ENCODE measurements at places on chromosomes 3 and 15.

GRCh38 chr3:58135712-58136543, 74.8 kb downstream of the DNASE1L3 start:
- no peak for DNase-seq

- DNase-seq: no peak
Observed at GRCh38 chr3:113124256-113124830, 87.0 kb upstream of the BOC start.

DNA sequence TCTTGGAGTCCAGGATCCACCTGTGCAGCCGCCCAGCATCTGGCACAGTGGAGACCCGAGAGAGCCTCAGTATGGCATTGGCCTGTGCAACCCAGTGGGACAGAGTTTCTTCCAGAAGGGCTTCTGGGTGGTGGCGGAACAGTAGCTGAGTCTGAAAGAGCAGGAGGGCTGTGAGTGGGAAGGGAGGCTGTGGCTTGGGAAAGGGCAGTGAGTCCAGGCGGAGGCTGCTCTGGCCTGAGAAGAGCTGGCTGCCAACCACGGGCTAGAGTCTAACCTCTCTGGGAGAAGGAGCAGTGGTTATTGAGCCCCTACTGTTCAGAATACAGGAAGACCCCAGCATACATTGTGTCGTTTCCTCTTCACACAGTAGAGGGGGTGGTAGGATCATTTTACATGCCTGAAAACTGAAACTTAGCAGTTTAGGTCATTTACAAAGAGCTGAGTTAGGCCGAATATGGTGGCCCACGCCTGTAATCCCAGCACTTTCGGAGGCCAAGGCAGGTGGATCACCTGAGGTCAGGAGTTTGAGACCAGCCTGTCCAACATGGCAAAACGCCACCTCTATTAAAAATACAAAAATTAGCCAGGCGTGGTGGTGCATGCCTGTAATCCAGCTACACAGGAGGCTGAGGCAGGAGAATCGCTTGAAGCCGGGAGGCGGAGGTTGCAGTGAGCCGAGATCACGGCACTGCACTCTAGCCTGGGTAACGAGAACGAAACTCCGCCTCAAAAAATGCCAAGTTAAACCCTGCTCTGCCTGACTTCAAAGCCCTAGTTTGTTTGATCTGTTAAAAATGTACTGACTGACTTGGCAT, 3.2 kb downstream of the AEN start:
- no peak for DNase-seq

DNA sequence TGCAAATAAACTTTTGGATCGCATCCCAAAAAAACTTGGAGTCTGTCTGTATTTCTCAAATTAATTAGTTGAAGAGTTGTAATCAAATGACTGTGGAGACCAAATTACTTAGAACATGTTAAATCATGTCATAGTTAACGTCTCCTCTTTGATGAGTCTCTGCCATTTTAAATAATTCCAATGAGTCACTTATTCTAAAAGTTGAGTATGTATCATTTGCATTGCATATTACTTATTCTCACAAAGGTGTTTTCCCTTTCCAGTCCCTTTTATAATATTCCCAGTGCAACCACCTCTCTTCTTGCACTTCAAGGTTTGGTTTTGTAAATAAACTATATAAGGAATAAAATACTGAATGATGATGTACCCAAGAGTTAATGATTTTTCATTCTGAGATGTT, 36.0 kb upstream of the MBNL1 start:
- no peak for DNase-seq

GRCh38 chr15:84111575-84111974, 124.0 kb upstream of the GOLGA6L4 start:
- DNase-seq: no peak

DNA sequence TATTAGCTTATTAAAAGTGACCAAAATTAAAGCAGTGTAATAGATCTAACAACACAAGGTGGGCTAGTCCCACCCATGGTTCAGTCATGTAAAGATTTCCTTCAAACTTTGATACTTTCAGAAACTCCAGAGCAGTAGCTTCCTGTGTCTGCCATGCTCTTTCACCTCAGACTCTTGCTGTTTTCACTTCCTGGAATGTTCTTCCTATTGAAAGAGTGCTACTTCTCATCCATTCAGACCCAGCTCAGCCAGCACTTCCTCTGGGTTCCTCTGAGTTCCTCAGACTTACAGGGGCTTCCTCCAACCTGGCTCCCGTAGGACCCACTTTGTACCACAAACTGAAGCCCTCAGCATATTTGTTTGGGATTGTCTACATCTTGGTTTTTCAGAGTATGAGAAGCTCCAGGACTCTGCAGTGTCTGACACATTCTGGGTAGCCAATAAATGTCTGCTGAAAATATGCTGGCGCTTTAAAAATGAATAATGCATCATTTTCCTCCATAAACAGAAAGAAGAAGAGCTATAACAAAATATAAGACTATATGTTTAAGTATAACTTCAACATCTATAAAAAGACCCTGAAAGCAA, 18.0 kb downstream of the NCEH1 start:
- no peak for DNase-seq

GRCh38 chr3:23288286-23288685, 85.2 kb downstream of the UBE2E2 start:
- no peak for DNase-seq

DNA sequence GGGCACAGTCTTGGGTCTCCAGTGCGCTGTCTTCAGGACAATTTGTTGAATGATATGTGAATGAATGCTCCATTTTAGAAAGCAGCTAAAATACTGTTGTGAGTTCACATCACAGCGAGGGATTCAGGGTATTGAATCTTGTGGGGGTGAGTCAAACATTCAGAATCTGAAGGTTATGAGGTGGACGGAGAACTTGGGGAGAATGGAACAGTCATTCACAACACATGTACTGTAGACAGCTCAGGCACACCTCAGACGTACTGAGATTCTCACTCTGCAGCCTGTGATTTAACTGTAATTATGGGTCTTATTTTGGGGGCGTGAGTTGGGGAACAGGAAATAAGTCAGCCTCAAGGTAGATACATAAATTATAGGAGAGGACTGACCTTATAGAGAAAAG, 13.9 kb downstream of the CRYBG3 start:
- DNase-seq: no peak

DNA sequence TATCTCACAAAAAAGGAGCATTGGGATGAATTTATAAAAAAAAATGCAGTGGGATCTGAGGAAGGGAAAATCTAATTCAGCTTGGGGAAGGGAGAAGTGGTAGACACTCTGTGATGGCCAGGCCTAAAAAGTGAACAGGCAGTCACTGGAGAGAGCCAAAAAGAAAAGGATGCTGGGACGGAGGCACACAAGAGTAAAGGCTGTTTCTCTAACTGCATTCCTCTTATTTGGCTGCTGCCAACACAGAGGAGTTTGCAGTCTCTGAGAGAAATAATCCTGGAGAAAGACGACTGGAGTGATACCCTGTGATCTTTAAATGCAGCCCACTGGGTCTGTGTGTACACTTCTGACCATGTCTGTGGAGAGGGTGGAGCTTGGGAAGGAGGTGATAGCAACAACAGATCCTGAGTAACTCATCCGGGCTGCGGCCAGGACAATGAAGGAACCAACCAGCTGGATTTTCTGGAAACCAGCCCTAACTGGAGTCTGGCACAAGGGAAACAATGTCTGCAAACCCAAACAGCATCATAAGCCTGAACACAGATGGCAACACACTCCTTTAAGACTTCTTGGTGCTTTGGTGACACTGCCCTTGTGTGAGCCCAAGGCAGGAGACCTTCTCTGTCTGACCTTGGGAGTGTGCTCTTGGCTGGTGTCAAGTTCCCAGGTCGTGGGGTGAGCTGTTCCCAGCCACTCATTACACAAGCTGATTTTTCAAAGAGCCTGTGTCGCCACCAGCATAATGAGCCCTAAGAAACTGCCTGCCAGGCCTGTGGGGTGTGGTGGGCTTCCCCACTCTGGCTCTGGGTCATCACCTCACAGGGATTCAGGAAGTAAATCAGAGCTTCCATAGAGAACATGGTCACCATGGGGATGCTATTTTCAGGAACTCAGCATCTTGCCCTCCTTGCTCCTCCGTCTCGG, 8.0 kb downstream of the FYCO1 start:
- DNase-seq: no peak

GRCh38 chr15:32733281-32733680, 15.5 kb downstream of the GREM1 start:
- DNase-seq: no peak

- DNase-seq: no peak
Observed at GRCh38 chr3:129211345-129211744, 27.6 kb upstream of the CNBP start.

DNA sequence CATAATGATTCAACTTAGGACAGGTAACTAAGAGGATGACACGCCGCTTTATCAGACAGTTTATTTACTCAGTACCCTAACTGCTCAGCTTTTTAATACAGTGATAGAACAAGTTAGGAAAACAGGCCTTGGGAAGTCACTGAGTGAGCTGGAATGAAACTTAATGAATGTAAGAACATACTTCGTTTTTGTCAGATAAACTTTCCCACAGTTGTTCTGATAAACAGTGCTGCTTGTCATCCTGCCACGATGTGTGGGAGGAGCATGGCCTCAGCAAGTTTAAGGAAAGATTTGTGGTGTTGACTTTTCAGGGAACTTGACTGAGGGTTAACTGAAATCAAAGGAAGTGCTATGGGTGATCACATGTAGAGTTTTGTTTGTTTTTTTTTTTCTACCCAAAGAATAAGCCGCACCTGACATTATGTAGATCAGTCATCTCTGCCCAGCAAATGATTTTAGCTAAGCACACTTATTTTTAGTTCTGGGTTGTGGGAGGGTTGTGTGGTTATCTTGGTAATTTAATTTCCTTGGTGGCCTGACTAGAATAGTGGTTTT, 5.6 kb upstream of the P2RY14 start:
- no peak for DNase-seq
